ENCODE measurements at places on chromosomes 2 and 18.

DNA sequence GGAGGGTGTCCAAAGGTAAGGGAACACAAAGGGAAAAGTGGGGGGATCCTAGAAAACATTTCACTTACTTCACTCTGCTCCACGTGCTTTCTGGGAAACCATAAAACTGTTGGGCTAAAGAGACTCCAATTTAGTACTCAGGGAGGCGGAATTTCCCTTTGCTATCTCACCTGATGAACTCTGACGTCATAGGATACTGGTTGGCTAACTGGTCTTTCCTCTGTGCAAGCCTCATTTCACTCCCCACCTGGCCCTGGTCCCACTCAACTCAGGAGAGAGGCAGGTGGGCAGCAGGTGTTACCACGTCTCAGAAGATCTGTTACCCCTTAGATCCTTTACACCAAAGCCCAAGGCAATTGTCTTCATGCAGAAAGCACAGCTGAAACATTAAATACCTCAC lies 51.8 kb upstream of the PMAIP1 start:
- no peak for DNase-seq

DNA sequence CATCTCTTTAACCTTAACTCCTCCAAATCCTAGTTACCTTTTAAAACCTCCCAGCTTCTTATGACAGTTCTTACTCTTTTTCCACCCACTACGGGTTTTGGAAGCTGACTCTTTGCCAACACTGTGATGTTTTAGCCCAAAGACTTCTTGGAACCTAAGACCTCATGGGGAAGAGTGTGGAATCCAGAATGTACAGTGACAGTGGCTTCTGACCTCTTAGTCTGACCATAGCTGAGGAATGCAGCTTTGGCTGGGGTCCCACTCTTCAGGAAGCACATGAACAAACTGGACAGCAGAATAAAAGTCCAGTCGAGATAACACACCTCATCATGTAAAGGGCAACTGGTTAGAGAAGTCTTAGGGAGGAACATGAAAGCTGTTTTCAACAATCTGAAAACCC lies 161.1 kb upstream of the PKDCC start:
- no peak for DNase-seq

- no peak for DNase-seq
Measured at GRCh38 chr2:13768274-13768673, 864.2 kb upstream of the LRATD1 start.

DNA sequence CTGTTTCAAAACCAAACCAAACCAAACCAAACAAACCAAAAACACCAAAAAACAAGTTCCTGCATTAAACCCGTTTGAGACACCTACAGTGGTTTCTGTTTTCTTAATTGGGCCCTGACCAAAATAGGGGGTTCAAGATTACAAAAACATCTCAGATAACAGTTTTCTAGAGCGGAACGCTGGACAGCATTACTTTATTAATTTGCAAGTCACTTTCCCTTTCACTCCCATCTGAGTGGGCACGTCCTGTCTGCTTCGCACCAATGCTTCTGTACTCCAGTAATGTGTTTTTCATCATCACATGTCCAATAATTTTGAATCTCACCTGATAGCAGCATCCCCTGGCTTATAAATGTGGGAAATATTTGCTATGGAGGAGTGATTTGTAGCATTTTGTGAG lies 11.7 kb upstream of the MYO1B start:
- DNase-seq, result no peak

- DNase-seq, result no peak
Measured at GRCh38 chr18:11719050-11719449, 30.0 kb downstream of the GNAL start.

DNA sequence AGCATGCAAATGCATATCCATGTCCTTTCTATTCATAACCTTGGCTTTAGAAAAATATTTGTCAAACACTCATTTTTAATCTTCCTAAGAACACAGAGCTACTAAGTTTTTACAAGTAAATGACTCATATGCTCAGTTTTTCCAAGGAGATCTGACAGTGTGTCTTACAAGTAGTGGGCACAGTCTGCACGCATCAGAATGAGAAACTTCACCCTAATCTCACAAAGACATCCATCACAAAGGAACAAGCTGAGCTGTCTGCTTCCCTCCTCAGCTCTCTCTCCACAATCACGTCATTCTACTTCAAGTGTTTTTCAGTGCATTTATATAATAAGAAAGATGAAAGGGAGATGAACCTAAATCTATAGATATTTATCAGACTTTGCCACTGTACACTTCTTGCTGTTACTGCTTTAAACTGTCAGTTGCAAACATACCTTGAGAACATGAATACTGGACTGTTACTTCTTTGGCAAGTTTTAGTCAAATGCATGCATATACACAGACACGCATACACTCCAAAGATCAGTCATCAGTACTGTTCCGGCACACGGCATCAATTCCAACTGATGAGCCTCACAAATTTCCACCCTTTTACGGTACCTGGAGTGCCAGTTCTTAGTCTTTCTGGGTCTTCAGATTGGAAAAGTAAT lies 75.7 kb downstream of the RBMS1 start:
- peak; percentile 54 for DNase-seq

DNA sequence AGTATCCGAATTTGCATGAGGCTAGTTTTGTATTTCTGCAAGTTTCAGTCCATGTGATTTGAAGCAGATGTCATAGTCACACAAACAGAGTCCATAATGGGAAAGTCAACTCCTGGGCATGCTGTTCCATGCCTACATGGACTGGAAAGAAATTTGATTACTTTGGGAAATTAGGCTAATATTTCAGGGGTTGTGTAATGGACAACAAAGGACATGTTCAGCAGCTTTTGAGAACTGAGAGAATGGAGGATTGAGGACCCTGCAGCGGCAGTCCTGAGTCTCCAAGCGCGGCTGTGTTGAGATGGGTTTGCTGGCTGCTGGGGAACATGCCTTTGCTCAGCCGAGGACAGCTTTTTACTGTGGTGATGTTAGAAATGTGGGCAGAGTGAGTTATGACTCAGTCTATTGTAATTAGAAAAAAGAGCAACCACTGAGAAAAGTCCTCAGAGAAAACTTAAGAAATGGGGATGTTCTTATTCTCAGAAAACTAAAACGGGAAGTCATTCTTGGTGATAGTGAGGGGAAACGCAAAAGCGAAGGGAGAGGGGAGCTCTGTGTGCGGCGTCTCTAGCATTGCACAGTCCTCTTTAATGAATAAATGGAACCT lies 149.2 kb downstream of the FAM210A start:
- DNase-seq, result peak; percentile 60

DNA sequence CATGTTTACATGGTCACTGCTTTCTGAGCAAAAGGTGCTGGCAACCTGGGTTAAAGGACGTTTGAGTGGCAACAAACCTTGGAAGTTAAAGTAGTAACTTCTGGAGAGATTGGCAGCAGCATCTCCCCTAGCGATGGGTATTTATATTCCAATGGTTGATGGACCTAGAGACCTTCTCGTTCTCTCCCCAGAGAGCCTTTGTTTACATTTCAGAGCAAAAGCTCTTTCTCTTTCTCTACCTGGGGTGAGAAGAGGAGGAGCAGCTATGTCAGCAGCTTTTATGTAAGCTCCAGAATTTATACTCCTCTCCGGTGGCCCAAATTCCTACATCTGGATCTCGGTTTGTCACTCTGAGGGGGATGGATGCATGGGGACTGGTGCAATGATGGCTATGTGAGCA lies 213.7 kb upstream of the ARL4C start:
- no peak for DNase-seq

DNA sequence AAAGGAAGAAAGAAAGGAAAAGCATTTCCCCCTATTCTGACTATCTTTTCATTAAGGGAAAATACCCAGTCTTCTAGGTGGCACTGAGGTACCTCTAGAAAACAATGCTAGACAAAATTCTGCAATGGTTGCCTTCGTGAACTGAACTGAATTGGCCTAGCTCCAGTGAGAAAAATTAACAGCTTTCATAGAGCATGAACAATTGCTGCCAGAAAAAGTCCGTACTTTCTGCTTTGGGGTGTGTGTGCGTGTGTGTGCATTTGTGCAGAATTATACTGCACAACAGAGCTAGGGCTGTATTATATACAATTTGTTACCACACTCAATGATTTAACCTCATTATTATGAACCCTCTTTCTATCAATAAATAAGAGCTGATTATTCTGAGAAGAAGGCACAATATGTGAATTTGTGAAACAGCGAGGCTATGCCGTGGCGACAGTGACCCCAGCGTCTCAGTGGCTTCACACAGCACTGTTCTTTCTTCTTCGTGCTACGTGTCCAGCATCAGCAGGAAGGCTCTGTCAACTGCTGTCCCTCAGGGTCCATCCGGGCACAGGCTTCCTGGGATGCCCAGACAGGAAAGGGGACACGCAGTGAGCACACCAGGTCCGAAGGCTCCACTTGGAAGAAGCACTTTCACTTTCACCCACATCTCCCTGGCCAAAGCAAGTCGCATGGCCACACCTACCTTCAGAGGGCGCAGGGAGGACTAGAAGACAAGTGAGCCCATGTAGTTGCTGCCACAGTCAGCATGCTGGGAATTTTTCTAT lies 47.5 kb downstream of the PTGR3 start:
- peak; percentile 15 for DNase-seq
